CD4-positive, CD25-positive, alpha-beta regulatory T cell (primary cell): ENCODE measurements at places on chromosomes 13 and 19. TPM values are rescaled to one million over a fixed set of nuclear protein-coding genes. Genes with fewer than 3 reads are reported as not detected.

Gene FREM2
- polyA plus RNA-seq = not detected

Gene CACNG6
- polyA plus RNA-seq = not detected

Gene ZNF626
- polyA plus RNA-seq = 17.3 TPM

Gene CYP2A6
- polyA plus RNA-seq = not detected

Gene ZNF665
- polyA plus RNA-seq = 8.8 TPM
